GM10248 (cell line): ENCODE measurements at places on chromosomes 3 and 15.

GRCh38 chr3:180138871-180139270 is 102.1 kb upstream of the PEX5L start:
- no peak for DNase-seq

GRCh38 chr3:61890167-61890566 is 328.8 kb downstream of the PTPRG start:
- no peak for DNase-seq

DNA sequence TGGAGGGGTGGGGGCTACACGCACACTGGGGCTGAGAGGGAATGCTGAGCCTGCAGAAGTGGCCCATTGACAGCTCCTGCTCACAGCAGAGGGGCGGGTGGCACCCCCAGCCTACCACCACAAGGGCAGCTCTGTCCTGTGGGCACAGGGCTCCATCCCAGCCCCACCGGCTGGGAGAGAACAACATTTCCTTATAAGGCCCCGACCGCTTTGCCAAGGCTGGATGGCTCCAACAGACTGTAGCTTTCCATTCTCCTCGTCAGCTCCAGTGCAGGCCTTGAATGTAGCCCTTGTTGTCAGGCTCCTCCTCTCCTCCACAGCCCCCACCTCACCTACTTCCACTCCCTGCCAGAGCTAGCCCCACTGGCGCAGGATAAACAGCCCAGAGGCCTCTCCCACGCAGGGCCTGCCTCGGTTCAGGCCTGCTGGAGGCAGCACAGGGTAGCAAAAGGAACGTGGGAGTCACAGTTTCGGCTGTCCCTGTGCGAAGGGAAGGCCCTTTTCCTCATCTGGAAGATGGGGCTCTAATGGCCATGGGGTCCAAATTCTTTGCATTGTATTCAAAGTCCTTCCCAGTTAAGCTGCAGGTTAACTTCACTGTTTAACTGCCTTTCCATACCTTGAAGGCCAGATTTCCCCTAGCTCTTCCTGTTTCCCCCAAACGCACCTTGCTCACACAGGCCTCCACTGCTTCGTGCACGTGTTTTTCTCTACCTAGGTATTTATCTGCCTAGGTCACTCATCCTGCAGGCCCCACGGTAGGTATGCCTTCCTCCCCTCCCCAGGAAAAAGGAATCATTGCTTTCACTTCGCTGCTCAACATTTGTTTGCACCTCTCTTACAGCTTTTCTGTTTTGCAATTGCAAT is 101.6 kb upstream of the LPP start:
- no peak for DNase-seq

DNA sequence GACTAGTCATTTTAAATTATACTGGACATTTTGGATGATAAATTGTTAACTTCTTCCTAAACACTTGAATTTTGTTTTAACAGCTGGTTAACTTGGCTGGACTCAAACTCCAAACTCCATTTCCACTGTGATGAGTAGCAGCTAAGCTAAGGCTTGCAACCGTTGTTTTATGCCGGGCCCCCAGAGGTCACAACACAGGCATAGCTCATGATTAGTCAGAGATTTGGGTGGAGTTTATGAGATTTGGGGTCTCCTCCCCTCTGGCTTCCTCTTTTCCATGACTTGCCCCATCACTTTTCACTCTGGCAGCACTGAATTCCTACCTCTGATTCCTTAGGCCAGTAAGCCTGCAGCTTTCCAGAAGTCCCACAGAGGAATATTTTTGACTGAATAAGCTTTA is 12.8 kb downstream of the THAP10 start:
- DNase-seq, result no peak

DNA sequence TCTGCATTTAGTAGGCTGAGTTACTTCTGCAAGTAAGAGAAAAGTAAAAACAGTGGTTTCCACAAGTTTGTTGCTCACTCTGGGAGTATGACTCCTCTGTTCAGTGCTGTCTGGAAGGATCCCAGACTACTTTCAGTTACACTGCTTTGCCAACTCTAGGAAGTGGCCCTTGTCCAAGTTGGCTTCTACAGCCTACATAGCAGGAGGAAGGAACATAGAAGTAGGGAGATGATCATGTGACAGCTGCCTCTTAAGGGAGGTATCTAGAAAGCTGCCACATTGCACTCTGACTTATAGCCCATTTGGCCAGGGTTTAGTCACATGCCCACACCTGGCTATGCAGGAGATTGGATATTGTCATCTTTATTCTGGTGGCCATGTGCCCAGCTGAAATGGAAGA is 298.1 kb downstream of the NSUN3 start:
- DNase-seq, result no peak

GRCh38 chr3:197600796-197601565 is 45.2 kb upstream of the BDH1 start:
- DNase-seq, result no peak

DNA sequence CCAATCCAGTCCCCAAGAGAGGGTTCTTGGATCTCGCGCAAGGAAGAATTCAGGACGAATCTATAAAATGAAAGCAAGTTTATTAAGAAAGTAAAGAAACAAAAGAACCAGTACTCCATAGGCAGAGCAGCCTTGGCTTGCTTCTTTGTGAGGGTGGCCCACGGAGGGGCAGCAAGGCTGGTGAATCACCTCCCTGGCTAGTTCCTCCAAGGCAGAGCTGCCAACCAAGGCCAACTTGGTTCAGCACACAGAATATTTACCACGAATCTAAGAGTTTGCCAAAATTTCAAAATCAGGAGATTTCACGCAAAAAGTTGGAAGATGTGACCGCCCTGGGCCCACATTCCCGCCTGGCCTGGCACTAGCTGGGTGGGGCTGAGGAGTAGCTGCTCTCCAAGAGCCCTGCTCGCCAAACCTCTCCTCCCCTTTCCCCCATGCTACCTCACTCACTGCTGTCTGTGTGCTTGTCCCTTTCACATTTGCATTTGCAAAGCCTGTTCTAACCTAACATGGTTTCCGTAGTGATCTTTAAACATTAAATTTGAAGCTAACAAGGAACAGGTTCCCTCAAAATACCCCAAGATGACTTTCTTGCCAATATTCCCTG is 26.2 kb upstream of the DCUN1D1 start:
- DNase-seq, result no peak

GRCh38 chr3:177451864-177452830 is 254.9 kb upstream of the TBL1XR1 start:
- no peak for DNase-seq
